ENCODE measurements at places on chromosomes 11 and 22.

DNA sequence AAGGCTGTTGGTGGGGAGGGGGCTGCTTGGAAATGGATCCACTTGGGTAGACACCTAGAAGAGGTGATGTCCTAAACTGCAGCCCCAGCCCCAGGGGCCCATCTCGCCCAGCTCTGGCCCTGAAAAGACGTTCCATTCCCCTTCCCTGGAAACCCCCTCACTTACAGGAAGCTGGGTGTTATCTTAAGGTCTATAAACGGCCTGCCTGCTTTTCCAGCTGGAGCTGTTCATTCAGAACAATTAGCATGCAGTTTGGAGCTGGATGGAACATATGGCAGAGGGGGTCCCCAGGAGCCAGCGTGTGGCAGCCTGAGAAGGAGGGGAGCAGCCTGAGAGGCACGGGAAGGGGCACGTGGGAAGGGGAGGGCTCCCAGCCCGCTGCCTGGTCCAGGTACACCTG is 139.6 kb downstream of the PKNOX2 start:
- DNase-seq, result no peak

GRCh38 chr22:20186871-20187546 is 36.2 kb upstream of the CCDC188 start:
- DNase-seq, result no peak

DNA sequence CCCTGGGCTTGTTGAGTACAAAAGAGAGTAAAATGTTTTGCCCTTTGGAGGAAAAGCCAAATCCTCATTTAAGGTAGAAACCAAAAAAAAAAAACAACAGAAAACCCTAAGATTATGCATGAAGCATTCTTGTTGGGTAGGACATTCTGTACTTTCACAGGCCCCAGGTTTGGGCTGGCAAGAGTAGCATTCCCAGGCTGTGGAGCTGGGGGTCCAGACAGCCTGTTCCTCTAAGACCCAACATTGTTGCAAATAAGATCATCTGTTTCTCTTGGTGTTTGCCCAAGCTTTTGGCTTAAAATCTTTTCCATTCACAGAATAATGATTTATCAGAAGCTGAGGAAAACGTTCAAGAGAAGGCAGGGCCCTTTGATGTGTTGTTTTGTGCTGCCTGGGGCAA is 123.8 kb downstream of the MICAL2 start:
- no peak for DNase-seq

- peak; percentile 89 for DNase-seq
Observed at GRCh38 chr22:23849009-23850006, 8.4 kb upstream of the SLC2A11 start.

DNA sequence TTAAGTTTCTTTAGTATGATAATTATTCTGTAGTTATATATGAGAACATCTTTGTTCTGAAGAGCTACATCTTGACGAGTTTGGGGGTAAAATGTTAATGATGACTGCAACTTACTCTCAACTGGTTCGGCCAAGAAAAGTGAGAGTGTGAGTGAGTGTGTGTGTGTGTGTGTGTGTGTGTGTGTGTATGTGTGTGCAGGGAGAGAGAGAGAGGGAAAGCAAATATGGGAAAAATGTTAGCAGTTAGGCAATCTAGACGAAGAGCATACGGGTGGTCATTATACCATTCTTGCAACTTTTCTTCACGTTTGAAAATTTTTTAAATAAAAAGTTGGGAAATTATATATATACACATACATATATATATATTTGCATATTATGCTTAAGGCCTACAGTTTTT is 18.3 kb upstream of the TMEM41B start:
- no peak for DNase-seq

- no peak for DNase-seq
Observed at GRCh38 chr22:45090497-45090910, 73.2 kb upstream of the NUP50 start.

- DNase-seq, result no peak
Observed at GRCh38 chr11:44226945-44227344, 83.0 kb downstream of the ALX4 start.

GRCh38 chr11:94673951-94674491 is 94.1 kb upstream of the AMOTL1 start:
- no peak for DNase-seq

- no peak for DNase-seq
Observed at GRCh38 chr22:40922484-40923303, 28.5 kb upstream of the RBX1 start.

DNA sequence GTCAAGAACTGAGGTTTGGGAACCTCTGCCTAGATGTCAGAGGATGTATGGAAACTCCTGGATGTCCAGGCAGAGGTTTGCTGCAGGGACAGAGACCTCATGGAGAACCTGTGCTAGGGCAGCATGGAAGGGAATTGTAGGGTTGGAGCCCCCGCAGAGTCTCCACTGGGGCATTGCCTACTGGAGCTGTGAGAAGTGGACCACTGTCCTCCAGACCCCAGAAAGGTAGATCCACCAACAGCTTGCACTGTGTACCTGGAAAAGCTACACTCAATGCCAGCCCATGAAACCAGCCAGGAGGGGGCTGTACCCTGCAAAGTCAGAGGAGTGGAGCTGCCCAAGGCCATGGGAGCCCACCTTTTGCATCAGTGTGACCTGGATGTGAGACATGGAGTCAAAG is 29.5 kb downstream of the CHST1 start:
- peak; percentile 26 for DNase-seq

GRCh38 chr11:69904974-69905535 is 85.8 kb upstream of the FGF3 start:
- no peak for DNase-seq

GRCh38 chr22:36743591-36744412 is 32.1 kb downstream of the IFT27 start:
- no peak for DNase-seq

DNA sequence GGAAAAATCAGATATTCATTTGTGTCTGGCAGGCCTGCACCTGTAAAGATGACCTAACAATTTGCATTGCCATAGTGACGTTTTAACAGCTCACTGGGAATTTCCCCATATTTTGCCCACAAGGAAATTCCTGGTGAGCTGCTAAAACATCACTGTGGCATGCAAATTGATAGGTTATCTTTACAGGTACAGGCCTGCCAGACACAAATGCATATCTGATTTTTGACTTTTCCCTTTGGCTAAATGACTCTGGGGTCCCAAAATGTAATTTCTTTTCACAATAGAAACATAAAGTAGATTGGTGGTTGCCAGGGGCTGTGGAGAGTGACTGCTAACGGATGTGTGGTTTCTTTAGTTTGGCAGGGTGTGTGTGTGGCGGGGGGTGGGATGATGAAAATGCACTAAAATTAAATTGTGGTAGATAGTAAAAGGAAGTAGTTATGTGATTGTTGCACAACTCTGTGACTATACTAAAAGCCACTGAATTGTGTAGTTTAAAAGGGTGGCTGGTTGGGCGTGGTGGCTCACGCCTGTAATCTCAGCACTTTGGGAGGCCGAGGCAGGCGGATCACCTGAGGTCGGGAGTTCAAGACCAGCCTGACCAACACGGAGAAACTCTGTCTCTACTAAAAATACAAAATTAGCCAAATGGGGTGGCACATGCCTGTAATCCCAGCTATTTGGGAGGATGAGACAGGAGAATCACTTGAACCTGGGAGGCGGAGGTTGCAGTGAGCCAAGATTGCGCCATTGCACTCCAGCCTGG is 18.5 kb upstream of the FEZ1 start:
- DNase-seq, result peak; percentile 82

- no peak for DNase-seq
Observed at GRCh38 chr11:64675450-64676260, 47.3 kb downstream of the NRXN2 start.

DNA sequence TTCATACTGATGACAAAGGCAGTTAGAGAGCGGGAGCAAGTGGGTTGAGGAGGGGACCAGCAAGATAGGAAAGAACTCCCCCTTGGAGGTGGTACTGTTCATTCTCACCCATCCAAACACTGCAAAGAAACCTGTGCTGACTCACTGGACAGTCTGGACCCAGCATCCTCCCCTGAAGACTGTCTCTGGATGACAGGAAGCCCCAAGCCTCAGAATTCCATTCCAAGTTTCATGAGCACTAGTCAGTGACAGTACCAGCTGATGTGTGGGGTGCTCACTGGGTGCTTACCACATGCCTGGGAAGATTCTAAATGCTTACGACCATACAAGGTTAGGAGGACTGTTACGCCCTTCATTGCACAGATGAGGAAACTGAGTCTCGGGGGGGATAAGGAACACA is 160.9 kb downstream of the IGLL1 start:
- DNase-seq, result no peak

- DNase-seq, result no peak
Observed at GRCh38 chr11:69480547-69481392, 693 bp upstream of the LINC01488 start.

DNA sequence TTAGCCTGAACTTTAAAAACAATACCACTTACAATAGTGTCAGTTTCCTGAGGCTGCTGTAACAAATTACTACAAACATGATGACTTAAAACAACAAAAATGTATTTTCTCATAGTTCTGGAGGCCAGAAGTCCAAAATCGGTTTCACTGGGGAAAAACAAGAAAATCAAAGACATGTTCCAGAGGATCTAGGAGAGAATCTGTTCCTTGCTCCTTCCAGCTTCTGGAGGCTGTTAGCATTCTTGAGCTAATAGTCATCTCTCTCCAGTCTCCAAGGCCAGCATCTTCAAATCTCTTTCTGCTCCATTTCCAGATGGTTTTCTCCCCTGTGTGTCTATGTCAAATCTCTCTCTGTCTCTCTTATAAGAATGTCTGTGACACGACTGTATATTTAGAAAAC is 67.6 kb upstream of the TEAD1 start:
- DNase-seq, result no peak

DNA sequence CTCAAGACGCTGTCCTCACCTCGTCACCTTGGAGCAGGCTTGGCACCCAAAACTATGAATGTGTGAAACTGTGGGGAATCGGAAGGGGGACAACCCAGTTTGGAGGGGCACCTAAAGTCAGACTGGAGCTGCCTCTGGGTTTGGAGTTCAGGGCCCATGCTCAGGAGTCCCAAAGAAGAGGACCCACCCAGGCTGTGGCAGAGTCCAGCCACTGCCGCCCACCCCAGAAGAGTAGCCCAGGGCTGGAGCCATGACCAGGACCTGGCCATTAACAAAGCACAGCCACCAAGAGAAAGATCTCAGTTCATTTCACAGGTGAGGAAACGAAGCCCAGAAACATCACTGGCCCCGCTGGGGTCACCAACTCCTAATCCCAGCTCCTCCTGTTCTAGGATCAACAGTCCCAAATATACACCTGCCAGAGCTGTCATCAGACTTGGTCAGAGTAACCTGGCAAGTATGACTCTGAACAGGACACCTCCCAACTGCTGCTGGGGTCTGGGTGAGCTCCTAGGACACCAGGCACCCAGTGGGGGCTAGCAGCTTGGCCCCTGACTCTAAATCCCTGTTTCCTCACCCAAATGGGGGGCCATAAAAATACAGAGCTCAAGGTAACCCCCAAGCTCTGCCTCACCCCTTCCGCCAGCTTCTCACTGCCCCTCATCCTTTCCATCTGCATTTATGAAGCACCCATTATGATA is 2.7 kb downstream of the RAB3IL1 start:
- DNase-seq, result no peak

DNA sequence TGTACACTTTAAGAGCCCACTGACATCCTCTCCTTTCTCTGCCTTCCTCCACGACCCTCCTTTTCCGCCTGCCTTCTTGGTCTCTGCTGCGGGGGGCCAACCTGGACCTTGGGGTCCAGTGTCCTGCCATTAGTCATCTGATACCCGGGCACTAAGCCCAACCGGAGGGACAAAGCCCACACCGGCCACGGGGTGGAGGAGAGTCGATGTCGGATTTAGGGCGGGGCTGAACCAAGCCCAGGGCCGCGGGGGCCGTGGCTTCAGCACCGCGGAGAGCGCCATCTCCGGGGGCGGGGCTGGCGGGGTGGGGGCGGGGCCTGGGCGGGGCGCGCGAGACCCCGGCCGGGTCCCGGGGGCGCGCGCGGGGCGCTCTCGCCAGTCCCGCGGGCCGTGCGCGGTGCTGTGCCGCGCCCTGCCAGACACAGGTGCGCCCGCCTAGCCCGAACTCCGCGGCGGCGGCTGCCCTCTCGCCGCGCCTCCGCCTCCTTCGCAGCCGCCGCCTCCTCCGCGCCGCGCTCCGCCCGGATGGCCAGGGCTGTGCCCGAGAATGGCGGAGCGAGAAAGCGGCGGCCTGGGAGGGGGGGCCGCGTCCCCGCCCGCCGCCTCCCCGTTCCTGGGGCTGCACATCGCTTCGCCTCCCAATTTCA is at the start of gene MAPK8IP1:
TSS of gene MAPK8IP1 (plus strand) at position 378 of the 647 bp plus-strand sequence. CDS start at position 548, 170 bp downstream.
- DNase-seq, result peak; percentile 58

- no peak for DNase-seq
Observed at GRCh38 chr11:79227767-79228755, 212.8 kb downstream of the TENM4 start.

- no peak for DNase-seq
Observed at GRCh38 chr11:38014405-38014804, 1416.4 kb upstream of the RAG2 start.

DNA sequence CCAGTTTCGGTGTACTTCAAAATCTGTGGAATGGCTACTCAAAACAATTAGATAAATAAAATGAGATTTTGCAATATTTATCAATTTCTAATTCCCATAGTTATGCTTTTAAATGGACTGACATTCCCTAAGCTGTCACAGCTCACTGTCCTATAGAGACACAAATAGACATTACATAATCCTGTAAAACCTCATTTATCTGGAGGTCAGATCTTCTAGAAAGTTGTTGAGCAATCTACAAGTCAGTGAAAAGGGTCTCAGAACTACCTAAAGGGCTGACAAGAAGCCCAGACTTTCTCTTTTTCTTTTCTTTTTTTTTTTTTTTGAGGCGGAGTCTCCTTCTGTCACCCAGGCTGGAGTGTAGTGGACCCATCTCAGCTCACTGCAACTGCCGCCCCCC is 12.0 kb downstream of the ALG8 start:
- no peak for DNase-seq

- DNase-seq, result peak; percentile 51
Observed at GRCh38 chr11:117097389-117098268, 599 bp downstream of the SIK3 start.

DNA sequence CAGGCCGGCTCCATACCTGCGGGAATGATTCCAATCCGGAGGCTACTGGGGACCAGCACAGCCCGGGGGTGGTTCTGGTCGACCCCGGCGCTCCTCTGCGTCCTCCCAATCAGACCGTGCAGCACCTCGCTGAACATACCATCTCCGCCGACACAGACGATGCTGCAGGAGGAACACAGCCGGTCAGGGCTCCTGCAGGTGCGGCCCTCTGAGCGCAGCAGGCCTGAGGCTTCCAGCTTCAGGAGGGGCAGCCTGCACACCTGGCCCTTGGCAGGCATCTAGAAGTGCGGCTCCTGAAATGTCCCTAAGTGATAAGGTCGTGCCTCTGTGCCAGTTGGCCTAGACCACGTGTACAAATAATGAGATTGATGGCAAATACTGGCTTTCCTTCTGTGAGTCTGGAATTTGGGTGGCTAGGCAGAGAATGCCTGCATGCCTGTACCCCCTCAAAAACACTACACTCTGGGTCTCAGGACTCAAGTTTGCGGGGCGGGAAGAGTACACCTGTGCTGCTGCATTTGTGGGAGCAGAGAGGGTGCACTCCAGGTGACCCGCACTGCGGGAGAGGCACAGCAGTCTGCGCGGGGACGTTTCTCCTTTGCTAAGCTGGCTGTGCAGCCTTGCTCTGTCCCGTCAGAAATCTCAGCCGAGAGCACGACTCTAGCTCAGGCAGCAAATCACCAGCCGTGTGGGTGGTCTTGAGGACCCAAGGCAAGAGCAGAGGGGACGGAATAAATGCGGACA is 30.1 kb downstream of the CERK start:
- no peak for DNase-seq

All from activated CD8-positive, alpha-beta memory T cell treated with anti-CD3 and anti-CD28 coated beads, Interleukin-2, amount 10 ng/mL, durations not matched to agents 7 days and 5 days (primary cell).